ENCODE measurements at places on chromosomes 5 and 9. TPM values are rescaled to one million over a fixed set of nuclear protein-coding genes. Genes with fewer than 3 reads are reported as not detected.

The FAM153A gene
- total RNA-seq = not detected

The PCDHGA10 gene
- 34.0 TPM for total RNA-seq

The DBH gene
- not detected for total RNA-seq

The AMBP gene
- not detected for total RNA-seq

The FAM193B gene
- 47.8 TPM for total RNA-seq

The DMGDH gene
- not detected for total RNA-seq

The ZFP2 gene
- total RNA-seq = 1.1 TPM

The CCL27 gene
- total RNA-seq = not detected

The SPATA31D4 gene
- total RNA-seq = not detected

The ACOT12 gene
- not detected for total RNA-seq

The TMEFF1 gene
- 14.8 TPM for total RNA-seq

The WDR38 gene
- total RNA-seq = not detected

- no peak for DNase-seq
Measured at GRCh38 chr9:21443849-21444625, 3.8 kb downstream of the IFNA1 start.

- DNase-seq = no peak
Measured at GRCh38 chr9:108339251-108339650, 516.5 kb downstream of the ACTL7B start.

- DNase-seq = no peak
Measured at GRCh38 chr5:5886812-5887486, 464.5 kb downstream of the ICE1 start.

GRCh38 chr9:135228345-135228982 is 141.0 kb downstream of the OLFM1 start:
- no peak for DNase-seq

DNA sequence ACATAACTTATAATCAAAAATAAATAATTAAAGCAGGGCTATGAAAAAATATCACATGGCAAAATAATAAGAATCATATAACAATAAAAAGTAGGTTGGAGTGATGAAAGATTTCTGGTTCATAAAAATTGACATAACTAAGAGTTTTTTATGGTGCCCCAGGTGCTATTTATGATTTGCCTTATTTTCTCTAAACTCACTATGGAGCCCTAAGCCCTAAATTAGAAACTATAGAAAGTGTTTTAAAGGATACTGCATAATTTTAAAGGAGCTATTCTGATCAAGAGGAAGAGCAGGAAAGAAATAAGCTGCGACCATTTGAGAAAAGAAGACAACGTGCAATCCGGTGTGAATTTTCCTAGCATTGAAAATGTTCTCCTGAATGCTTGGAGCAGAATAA is 635.0 kb upstream of the DMAC1 start:
- no peak for DNase-seq

- DNase-seq = no peak
Measured at GRCh38 chr9:129635099-129636065, 6.6 kb downstream of the ASB6 start.

DNA sequence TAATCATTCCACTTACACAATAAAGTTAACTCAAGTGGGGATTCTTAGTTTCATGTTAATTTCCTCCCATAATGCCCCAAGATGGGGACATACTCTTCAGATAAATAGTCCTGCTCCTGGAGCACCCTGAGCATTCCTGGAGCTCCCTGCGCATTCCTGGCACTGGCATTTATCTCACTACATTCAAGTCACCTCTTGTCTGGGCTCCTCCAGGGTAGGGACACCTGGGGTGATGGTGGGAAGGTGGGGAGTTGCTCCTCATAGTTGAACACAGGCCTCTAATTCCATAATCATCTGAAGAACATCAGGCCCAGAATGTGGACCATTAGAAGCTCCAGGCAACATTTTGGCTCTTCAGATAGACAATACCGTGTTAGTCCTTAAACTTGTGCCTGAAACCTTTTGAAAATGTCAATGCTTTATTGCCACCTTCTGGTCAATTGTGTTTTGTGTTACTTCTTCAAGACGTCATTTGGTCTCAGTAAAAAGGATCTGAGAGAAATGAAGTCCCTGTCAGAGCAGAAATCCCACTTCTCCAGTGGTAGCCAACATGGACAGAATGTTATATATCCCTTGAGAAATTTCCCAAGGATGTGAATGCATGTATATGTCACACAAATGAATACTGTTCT is 14.2 kb upstream of the AGGF1 start:
- peak; percentile 54 for DNase-seq

DNA sequence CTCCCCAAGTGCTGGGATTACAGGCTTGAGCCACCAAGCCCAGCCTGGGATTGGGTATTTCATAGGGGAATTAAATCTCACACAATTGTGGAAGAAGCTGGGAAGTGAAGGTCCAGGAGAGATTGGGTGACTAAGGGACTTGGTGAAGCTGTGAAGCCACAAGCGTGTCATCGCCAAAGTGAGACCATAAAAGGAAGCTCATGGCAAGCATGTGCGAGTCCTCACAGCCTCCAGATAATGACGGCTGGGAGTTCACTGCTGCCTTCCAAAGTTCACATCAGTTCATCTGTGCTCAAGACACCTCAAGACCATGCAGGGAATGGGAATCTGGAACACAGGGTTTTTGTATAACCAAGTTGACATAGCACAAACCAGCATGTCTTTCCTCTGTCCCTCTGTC is 210.6 kb downstream of the MARCHF11 start:
- no peak for DNase-seq

- DNase-seq = no peak
Measured at GRCh38 chr5:23583081-23583480, 75.7 kb downstream of the PRDM9 start.

GRCh38 chr9:33295571-33295970 is 5.3 kb downstream of the NFX1 start:
- no peak for DNase-seq

GRCh38 chr5:137372016-137372772 is 126.9 kb downstream of the SPOCK1 start:
- no peak for DNase-seq

GRCh38 chr9:82410306-82410705 is 421.7 kb downstream of the SPATA31D1 start:
- DNase-seq = peak; percentile 43

DNA sequence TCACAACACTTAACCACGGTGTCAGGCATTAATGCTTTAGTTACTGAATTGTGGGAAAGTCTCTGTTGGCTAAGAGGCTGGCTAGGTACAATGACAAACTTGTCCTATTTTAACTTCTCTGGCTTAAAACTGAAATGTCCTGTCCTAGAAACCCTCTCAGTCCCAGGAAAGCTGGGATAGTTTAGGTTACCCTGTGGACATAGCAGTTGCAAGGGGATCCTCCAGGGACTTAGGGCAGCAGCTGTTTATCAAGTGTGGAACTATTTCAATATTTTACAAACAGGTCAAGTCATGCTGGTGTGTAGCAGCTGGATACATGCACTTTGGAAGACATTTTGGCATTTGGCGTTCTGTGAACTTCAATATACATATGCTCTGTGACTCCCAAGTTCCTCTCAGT is 95.0 kb upstream of the ARRDC3 start:
- DNase-seq = no peak

- no peak for DNase-seq
Measured at GRCh38 chr9:122202111-122202510, 26.6 kb downstream of the LHX6 start.

GRCh38 chr5:172426086-172426485 is 28.2 kb downstream of the SH3PXD2B start:
- no peak for DNase-seq

GRCh38 chr5:174172566-174172965 is 127.1 kb downstream of the NSG2 start:
- DNase-seq = no peak

GRCh38 chr5:6757414-6757969 is 44.3 kb downstream of the TENT4A start:
- DNase-seq = no peak

DNA sequence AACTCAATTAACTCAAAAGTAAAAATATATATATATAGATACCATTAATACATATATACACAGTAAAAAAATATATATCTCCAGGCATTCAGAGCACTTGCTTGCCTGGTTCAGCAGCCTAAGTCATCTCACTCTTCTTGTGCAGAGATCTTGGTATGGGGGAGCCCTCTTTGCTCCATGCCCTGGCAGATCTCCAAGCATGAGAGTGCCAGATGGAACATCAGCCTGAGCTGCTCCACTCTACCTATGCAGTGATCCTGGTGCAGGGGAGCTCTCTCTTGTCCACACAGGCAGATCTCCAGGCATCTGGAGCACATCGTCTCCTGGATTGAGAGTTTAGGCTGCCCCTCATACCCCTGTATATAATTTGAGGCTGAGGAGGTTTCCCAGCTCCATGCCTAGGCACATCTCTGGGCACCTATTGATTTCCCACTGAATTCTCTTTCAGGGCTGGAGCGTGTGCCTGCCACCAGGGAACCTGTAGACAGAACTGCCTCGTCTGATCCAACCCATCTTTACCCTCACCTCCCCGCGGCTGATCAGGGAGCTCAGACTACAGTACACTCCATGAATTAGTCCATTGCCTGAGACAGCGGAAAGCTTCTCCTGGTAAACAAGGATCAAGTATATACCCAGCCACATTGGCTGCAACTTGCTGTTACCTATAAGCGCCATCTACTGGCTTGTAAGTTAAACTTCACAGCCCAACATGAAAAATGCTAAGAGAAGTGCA is 342.4 kb upstream of the GRIA1 start:
- DNase-seq = peak; percentile 54

DNA sequence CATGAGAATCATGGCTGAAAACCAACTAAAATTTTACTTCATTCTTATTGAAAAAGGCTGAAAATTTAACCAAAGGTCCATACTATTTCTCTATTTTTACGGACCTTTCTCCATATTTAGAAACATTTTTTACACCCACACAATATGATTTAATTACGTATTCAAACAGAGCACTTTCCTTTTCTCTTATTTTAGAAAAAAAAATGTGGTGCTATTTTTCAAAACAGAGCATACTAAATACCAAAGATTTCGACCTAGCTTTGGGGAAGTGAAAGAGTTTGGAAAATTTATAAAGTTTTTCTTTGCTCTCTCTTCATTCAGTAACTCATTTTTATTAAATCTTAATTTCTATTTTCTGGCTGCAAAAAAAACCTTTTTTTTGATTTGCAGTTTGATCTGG is 38.1 kb downstream of the RNF145 start:
- DNase-seq = no peak

DNA sequence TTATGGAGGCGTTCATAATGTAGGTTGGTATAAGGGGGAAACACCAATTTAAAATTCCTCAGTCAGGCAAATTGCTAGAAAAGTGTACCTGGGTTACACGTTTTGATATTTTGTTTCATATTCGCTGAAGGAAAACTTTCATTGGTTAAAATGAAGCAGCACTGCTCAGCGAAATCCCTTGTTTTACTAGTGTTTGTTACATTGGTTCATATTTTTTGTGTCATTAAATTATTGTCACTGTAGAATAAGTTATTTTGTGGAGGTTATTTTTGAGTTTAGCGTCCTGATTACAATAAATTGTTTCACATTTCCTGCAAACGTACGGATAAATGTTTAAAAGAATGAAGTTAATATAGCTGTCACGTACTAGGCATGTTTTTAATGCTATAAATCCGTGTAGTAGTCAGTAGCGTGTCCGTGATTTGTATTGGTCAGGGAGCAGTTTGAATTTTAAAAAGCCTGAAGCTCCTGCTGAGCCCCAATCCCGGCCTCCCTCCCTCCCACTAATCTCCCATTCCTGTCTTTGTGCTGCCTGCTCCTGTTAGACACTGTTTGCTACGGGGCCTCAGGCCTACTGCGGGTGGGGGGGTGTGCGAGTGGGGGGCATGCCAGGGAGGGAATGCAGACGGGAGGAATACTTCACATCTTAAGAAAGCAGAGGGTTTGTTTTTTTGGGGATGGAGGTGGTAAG is 2.0 kb downstream of the NIPBL start:
- peak; percentile 59 for DNase-seq

DNA sequence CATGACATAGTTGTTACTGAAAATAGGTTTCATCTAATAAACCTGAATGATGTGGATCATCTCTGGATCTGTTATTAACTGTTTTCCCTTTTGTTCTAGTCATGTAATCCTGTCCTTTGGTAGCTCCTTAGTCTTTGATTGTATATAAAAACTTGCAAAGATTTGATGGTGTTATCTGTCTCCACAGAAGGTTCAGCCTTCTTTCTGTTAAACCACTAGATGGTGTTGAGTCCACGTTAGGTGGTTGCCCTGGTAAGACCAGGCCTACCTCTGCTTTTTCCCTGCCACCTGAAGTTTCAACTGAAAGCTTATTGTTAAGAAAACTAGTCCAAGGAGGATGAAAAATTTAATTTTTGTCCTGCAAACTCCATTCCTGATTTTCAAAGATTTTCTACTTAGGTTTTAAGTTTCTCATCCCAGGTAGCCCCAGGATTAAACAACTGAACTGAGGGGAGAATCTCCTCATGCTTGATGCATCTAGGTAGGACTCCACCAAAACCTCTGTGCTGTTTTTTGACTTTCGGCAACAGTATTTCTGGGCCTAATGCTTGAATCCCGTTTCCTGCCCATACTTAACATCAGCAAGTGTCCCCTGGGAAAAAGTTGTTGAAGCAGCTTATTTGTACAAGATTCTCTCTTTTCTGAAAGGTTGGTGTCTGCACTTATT is 68.5 kb downstream of the RICTOR start:
- no peak for DNase-seq

GRCh38 chr5:13558408-13558807 is 386.1 kb downstream of the DNAH5 start:
- no peak for DNase-seq

Measured in astrocyte (in vitro differentiated cells and primary cell).